Left ventricle myocardium inferior (tissue), 1 donor: ENCODE measurements at places on chromosomes 3 and 15. TPM values are rescaled to one million over a fixed set of nuclear protein-coding genes. Genes with fewer than 3 reads are reported as not detected.
A peak's percentile ranks its signal among the peaks of the same experiment; 100 is the strongest.

DNA sequence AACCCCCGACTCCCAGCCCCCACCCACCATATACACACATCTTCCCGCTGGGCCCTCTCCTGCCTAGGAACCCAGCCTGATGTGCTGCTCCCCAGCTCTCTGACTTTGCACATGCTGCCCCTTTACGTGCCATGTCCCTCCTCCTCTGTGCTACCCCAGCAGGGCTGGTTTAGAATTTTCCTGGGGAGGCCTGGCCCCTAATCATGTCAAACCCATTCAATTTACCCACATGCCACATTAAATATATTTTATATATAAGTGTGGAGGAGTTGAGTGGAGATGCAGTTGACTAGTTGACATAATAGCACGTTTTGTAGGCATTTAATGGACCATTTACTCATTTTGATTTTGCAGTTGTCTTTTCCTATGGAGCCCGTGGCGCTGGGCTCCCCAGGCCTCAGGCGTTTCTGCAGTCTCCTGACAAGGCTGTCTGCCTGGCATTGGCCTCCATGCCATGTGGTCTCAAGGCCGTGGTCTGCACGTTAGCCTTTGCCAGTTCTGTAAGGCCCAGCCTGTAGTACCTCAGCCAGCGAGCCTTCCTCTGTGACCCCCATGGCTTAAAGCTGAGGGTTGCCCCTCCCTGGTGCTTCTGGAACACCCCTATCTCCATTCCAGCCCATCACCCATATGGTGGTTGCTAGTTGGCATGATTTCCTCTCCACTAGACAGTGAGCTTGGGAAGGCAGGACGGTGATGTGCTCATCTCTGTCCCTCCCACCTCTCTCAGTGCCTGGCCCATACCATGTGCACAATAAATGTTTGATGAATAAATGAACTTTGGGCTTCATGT lies 155.8 kb downstream of the TLE3 start:
- no peak for DNase-seq

Gene SLC6A1
- 0.77 TPM for total RNA-seq

- no peak for DNase-seq
Measured at GRCh38 chr3:43219616-43220015, 66.7 kb upstream of the SNRK start.

- no peak for DNase-seq
Measured at GRCh38 chr3:129065720-129066073, 5.1 kb downstream of the GP9 start.

GRCh38 chr3:16136055-16136454 lies 38.4 kb upstream of the GALNT15 start:
- DNase-seq = no peak

Gene TP63
- total RNA-seq = 0.14 TPM

Gene FETUB
- not detected for total RNA-seq

Gene ISLR2
- 2.6 TPM for total RNA-seq

Gene OXTR
- 0.14 TPM for total RNA-seq

- no peak for DNase-seq
Measured at GRCh38 chr3:88623709-88624108, 473.9 kb downstream of the C3orf38 start.

DNA sequence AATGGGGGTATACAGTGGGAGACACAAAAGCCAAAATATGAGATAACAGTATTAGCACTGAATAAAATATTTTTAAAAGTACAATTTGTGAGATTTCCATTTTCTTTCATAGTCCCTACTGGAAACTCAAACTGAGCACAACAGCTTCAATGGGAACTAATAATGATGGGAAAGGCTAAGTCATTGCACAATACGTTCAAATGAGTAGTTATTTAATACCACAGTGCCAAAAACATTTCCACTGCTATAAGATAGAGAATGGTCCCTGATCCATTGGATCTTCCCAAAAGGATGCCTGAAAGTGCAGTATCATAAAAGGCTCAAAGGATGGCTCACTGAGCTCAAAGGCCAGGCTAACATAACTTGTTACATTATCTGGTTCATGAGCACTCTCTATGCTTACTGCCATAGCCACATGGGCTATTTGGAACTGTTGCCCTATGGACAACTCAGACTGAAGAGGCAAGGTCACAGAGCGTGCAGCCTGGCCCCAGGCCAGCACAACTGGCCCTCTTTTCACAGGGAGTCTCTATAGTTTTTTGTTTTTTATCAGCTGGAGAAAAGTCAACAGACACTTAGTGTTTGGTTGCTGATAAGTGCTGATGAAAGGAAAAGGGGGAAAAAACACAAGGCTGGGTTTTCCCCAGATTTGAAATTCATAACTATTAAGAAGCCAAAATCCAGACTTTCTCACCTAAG lies 54.1 kb upstream of the PPIB start:
- DNase-seq = peak; percentile 25

Gene ZNF35
- 7.9 TPM for total RNA-seq

- no peak for DNase-seq
Measured at GRCh38 chr3:76308541-76308940, 523.2 kb upstream of the ZNF717 start.

DNA sequence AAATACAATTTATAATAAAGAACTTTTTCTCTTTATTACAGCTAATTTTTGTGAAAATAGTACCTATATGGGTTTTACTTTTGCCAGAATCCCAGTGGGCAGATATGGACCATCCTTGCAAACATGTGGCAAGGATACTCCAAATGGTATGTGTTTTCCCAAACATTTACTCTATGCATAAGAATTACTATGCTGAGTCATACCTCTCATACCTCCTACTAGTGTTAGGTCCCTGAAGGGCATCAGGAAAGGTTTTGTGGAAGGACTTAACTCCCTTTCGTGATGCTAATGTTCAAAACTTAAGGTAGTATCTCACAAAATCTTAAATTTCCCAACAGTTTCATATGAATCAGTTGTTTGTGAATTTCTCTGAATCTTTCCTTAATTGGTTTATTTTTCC lies 21.3 kb downstream of the ADGRG7 start:
- DNase-seq = no peak

Gene SPINT1
- total RNA-seq = 0.55 TPM
